ENCODE measurements at places on chromosomes 6 and 20. TPM values are rescaled to one million over a fixed set of nuclear protein-coding genes. Genes with fewer than 3 reads are reported as not detected.

The COL9A1 gene
- total RNA-seq, result not detected

The ZBP1 gene
- not detected for total RNA-seq

DNA sequence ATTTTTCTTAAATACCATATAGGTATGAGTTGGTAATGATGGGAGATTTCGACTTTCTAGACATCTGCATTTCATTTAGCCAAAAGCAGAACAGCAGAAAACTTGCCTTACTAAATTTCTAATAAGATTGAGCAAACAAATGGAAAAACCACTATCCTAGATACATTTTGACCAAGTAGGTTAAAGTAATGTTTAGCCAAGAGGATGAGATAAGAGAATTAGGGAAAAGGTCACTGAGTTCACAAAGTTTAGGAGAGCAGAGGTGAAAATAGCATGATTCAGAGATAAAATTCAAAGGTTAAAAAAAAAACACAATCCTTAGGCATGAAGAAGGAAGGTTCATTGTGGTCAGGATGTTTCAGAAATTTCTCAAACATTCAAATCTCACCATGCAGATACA lies 450.3 kb downstream of the CD83 start:
- DNase-seq, result no peak

- no peak for DNase-seq
Measured at GRCh38 chr20:62591122-62591468, 51.2 kb upstream of the SLCO4A1 start.

DNA sequence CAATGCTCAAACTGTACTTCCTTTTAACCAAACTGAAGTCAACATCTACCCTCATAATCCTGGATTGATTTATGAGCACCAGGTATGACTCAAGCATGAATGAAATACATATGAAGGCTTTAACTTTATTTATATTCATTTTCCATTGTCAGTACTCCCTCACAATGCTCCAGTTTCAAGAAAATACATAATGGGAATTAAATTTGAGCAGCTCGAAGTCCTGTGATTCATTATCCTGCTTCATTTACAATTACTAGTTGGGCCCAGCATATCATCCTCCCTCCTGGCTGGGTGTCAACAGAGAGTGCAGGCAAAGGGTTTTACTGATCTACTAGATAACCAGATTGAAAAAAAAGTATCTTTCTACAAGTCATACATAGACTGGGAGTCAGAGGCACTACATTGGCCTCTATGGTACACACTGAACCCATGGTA lies 10.1 kb downstream of the SAMHD1 start:
- no peak for DNase-seq

- peak; percentile 58 for DNase-seq
Measured at GRCh38 chr6:43263314-43264178, 20.3 kb downstream of the TTBK1 start.
